ENCODE measurements at places on chromosomes 7 and 10. TPM values are rescaled to one million over a fixed set of nuclear protein-coding genes. Genes with fewer than 3 reads are reported as not detected.

Gene RPP38
- total RNA-seq: 10.6 TPM

DNA sequence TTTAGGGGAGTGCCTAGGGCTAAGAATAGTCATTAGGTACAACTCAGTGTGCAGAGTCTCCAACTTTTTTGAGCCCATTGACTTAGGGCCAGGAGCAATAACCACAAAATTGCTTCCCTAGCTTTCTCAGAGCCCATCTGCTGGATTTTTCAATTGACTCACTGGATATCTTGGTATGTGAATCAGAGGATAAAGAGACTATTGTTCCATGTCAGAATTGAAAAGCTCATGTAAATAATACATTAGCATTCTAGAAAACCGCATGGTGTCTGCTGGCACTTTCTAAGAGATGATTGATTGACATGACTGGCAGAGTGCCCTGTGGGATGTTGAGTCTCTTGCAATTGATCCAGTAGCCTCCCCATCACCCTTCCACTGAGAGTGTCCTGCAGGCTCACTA lies 246.2 kb downstream of the CCDC7 start:
- no peak for DNase-seq

GRCh38 chr7:40475681-40475982 lies 340.8 kb downstream of the SUGCT start:
- DNase-seq: no peak

Gene TUBB8
- not detected for total RNA-seq

Gene CUZD1
- total RNA-seq: 1.1 TPM

GRCh38 chr7:82268632-82269031 lies 174.9 kb downstream of the CACNA2D1 start:
- DNase-seq: no peak

DNA sequence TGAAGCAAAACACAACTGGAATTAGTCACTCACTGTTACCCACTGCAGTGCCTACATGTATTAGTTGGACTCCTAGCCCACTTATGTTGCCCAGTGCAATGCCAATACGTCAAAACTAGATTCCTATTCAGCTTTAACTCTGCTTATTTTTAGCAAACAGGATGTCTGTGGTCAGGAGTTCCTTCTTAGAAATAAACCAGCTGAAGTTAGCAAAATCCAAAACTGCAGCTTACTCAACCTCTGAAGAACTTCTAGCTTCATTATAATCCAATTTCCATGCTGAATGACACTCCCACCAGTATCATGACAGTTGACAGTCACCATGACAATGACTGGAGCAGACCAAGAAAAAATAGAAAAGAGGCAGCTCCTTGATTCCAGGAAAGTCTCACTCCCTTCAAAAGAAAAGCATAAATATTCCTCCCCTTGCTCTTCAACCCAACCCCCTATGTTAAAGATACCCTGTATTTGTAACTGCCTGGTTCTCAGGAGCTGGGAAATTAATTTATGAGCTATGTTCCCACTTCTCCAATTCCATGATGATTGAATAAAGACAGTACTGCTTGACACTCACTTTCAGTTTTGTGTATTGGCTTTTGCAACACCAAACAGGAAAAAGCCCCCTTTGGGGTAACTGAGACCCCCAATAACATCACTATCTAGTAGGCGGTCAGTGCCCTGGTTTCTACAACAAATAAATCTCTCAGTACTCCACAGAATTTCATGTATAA lies 327.4 kb downstream of the SORCS1 start:
- no peak for DNase-seq

GRCh38 chr7:77833136-77833535 lies 34.6 kb downstream of the PHTF2 start:
- DNase-seq: no peak

DNA sequence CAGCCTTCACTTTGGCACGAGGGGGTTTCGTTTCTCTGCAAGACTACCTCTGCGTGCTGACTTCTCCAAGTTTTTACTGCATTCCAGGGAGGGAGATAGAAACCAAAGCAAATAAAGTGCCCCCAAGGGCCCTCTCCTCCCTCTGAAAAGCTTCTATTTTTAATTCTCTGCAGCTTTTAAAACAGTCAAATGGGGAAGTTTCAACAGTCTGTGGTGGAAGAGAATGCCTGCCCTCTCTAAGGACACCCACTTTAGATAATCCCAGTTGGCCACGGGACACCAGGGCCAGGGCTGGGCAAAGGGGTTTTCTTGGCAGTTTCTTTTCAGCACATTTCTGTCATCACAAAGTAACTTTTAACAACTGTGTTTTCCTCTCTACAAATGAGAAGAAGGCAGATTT lies 386.7 kb upstream of the NPVF start:
- no peak for DNase-seq

DNA sequence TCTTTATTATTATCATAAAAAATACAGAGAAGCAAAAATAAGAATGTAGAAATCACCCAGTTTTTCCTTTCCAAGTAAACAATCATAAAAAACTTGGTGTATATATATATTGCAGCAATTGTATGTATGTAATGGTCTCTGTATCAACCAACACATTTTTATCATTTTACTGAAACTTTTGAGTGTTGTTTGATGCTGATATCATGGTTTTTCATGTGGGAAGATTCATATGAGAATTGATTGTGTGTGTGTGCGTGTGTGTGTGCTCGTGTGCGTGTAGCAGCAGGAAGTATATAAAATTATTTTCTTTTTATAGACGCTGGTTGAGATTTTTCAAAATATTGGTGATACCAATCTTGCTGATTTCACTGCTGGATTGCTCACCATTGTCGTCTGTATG lies 22.3 kb downstream of the SLC26A4 start:
- no peak for DNase-seq

Gene CCL24
- total RNA-seq: not detected

DNA sequence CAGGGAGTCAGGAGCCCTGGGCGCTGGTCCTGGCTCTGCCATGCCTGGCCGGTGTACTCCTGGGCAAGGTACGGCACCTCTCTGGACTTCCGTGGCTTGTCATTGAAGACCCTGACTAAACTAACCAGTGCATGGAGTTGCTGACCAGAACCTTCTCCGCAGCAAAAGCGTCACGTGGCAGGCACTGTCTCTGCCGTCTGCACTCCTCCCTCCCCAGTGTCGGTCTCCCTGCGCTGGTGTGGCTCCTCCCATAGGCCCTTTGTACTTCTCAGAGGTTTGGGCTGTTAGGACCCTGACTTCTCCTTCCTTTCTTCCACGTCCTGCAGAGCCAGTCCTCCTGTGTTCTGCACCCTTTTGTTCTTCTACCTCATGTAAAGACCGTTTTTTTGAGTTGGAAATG lies 100.6 kb upstream of the CREB5 start:
- no peak for DNase-seq

Gene DGKB
- not detected for total RNA-seq

GRCh38 chr10:100876585-100877460 lies 35.9 kb upstream of the SLF2 start:
- no peak for DNase-seq

Gene UPK3BL1
- total RNA-seq: 34.4 TPM

Measured in endothelial cell of umbilical vein (primary cell).